ENCODE measurements at places on chromosomes 12 and 14.
A peak's percentile ranks its signal among the peaks of the same experiment; 100 is the strongest.

DNA sequence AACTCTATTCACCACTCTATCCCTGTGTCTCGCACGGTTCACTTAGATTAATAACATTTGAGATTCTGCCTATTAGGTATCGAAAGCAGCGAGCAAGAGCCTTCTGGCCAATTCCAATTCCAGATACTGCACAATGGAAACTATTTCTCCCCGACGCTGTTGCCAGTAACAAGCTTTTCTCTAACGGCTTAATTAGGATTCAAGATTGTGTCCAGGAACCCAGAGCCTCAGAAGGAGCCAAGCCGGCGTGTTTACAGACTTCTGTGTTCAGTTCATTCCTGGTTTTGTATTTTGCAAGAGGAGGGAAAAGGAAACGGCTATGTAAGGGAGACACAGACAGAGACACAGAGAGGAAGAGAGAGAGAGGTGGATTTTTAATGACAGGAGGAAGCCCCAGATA, 185.6 kb downstream of the DICER1 start:
- no peak for DNase-seq

DNA sequence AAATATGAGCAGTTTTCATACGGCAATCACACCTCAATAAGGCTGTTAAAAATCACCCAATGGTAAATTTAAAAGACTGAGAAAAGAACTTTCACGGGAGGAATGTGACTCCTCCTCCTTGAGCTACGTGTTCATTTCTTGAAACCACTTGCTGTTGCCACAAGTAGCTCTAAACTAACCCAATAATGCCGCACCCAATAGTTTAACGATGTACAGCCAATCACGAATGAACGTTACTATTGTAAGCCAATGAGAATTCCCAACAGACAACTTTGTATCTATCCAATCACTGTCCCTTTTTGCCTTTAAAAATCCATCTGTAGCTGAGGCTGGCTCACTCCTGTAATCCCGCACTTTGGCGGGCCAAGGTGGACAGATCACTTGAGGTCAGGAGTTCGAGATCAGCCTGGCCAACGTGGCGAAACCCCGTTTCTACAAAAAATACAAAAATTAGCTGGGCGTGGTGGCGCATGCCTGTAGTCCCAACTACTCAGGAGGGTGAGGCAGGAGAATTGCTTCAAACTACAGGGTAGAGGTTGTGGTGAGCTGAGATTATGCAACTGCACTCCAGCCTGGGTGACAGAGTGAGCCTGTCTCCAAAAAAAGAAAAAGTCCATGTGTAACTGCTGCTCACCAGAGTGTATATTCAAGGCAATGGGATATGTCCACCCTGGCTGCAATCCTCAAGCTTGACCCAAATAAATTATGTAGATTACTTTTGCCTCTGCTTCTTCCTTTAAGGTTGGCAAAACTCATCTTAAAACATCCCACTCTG, 24.4 kb upstream of the BTBD6 start:
- no peak for DNase-seq

- peak; percentile 4 for DNase-seq
Measured at GRCh38 chr12:29519585-29520182, 22.2 kb upstream of the OVCH1 start.

DNA sequence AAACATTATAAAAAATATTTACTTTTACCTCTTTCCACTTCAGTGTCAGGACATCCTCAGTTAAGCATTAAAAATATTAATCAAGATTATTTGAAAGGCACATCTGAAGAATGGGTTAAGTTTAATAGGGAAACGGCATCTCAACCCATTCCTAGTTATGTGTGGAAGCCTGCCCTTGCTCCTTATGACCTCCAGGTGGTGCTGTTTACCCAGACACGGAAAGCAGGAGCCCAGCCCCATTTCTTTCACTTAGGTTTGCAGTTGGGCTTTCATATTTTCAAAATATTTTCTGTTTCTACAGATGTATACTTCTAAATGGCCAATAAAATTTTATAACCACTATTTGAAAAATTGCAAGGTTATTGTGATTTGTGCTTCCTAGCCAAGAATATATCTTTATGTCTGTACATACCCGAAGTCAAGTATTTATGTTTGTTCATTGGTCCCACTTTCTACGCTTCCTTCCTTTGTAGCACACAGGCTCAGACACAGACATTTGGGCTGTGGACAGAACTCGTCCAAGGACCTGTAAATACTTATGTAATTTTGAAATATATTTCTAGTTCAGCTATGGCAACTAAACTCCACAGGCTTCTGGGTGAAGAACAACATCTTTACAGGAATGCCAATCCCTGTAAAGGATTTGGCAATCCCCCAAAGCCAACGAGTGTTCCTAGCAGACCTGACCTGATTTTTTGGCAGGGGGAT, 247.1 kb downstream of the AKAP6 start:
- peak; percentile 32 for DNase-seq
